ENCODE measurements at places on chromosomes 6 and 20.

DNA sequence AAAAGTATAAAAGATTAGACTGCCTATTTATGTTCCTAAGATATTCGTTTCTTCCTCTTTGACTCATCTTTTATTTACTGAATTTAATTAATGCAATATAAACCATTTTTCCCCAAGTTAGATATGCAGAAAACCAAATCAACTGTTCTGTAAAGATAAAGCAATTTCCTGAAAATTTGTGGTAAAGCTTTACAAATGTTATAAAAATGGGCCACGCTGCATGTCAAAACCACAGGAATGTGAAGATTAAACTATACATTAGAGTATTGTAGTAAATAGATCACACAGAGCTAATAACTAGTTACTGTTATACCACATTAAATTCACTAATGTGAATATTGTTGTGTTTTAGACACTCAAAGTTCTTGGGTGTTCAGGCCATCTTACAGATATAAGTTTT is 83.4 kb downstream of the OPN5 start:
- DNase-seq = no peak

- DNase-seq = peak; percentile 69
These were observed 2.1 kb upstream of the TMEM151B start for GRCh38 chr6:44268095-44268628.

- DNase-seq = no peak
These were observed 24.8 kb upstream of the APMAP start for GRCh38 chr20:25017257-25017803.

DNA sequence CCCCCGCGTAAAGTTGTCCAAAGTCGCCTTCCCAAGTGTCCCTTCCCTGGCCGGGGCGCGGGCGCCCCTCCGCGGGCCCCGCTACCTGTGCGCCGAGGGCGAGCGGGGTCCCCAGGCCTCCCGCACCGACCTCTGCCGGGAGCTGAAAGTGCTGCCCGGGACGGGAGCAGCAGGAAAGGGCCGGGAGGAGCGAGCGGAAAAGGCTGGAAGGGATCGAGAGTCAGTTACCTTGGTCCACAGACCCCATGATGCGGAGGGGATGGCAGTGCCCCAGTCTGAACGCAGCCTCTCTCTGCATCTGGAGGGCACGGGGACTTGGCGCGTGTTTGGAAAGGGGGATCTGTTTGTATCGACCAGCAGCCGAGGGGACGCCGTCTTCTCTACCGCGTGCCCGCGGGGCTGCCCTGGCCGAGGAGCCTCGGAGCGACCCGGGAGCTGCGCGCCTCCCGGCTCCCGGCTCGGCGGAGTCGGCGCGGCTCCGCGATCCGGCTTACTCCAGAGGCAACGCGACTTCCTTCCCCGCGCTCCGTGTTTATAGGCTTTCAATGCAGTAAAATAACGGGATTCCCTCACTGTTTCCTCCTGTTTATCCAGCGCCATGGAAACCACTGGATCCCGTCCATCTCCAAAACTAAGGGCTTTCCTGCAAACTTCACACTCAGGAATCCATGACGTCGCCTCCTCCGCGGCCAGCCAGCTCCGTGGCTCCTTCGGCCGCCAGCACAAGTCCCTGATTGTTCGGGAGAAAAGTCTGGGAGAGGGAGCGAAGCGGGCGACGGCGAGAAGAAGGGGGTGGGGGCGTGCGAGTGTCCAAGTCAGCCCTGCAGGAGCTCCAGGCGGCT is 20.0 kb upstream of the NFATC2 start:
- peak; percentile 50 for DNase-seq

GRCh38 chr20:11585752-11586352 is 331.8 kb upstream of the BTBD3 start:
- DNase-seq = no peak

DNA sequence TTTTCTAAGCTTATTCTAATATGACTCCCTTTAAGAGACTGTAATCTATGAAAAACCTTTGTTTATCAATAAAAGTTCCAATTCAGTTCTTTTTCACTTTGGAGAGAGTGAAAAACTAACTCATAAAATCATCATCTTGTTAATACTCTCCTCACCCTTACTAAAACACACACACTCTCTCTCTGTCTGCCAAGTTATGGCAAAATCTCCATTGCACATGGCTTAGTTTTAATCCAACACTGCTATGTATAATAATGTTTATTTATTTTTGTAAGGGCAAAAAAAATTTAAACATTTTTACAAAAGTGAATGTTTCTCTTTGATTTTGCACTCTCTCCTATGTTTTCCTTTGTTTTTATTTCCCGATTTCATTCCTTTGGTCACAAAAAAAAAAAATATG is 253.2 kb downstream of the BMP7 start:
- no peak for DNase-seq

- DNase-seq = no peak
These were observed 152.4 kb upstream of the HSF2 start for GRCh38 chr6:122246906-122247658.

DNA sequence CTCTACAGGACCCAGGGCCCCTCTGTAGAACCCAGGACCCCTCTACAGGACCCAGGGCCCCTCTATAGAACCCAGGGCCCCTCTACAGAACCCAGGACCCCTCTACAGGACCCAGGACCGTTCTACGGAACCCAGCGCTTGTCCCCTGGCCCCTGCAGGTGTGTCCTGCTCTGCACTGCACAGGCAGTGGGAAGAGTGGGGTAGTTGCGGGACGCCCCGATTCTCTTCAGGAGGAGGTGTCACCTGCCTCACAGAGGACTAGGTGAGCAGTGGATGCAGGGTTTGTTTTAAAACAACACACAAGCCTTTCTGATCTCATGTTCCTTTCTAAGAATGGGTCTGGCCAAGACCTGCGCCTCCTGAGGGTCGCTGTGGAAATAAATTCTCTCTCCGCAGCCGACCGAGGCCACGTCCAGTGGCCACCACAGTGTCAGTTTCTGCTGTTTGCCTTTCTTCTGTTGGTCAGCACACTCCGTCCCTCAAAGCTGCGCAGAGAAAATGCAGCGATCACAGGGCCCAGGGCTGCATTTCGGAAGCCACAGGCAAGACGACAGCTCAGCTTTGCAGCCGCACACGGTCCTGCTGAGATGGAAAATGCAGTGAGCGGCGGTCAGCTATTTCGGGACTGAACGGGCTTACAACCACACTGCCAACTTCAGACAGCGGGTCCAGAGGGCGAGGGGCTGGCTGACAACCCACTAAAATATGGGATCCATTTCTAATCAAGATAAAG is 135.2 kb downstream of the DLL1 start:
- no peak for DNase-seq

- DNase-seq = no peak
These were observed 3.3 kb downstream of the BMP2 start for GRCh38 chr20:6770786-6771100.

- no peak for DNase-seq
These were observed 70.0 kb upstream of the TBXT start for GRCh38 chr6:166237617-166238016.

DNA sequence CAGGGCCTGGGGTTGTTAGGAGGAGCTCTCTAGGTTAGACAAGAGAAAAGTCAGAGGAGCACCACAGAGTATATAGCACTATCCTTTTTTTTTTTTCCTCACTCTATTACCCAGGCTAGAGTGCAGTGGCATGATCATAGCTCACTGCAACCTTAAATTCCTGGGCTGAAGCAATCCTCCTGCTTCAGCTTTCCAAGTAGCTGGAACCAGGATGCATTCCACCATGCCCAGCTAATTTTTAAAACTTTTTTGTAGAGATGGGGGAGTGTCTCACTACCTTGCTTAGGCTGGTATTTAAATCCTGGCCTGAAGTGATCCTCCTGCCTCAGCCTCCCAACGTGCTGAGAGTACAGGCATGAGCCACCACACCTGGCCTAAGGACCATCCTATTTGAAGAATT is 19.3 kb upstream of the AKIRIN2 start:
- no peak for DNase-seq

DNA sequence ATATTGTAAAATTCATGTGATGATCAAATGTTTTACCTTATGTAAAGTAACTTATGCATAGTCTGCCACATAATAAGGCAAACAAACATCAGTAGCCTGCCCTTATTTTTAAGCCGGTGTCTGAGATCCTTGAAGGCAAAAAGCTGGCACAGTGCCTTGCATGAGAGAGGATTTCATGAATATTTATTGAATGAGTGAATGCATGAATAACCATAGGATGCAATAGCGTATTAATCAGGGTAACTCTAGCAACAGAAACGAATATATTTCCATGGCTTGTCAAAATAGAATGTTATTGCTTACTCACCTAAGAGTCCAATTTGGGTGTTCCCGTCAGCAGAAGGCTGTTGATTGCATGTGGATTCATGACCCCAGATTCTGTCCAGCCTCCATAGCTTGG is 34.9 kb downstream of the BTBD3 start:
- DNase-seq = no peak

GRCh38 chr6:151916680-151917164 is 109.2 kb downstream of the ESR1 start:
- no peak for DNase-seq

DNA sequence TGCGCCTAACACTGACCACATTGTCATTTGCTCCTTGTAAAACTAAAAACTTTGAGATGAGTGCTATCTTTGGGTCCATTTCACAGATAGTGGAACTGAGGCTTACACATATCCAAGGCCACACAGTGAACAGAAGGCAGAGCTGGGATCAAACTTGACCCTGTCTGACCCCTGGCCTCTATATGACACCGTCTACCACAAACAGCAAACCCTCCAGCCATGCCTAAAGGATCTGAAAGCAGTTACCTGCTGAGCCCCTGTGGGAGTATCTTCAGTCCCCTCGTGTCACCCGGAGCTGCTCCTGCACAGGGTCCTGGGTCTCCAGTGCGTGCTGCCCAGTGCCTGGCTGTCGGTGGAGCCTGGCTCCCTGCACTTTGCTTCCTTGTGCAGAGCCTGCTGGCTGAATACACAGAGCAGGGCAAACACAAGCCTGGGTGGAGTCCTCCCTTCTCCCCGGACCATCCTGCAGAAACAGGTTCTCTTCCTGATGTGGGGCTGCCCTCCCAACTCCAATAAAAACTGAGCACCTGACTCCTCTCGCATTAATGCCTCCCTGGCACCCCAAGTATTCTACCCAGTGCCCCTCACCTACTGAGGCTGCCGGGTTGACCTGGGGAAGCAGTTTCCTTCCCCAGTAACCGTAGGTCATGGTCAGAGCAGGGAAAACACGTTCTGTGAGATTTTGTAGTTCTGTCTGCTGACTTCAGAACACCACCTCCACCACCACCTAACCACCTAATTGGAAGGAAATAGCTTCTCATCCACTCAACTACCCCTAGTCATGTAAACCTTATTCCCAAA is at the start of gene BCAS1:
Gene BCAS1, minus strand, starts transcription at position 408 of the 801 bp plus-strand sequence. CDS start 11,876 bp downstream, outside the sequence.
- no peak for DNase-seq

GRCh38 chr6:43934803-43935602 is 165.0 kb downstream of the VEGFA start:
- no peak for DNase-seq

GRCh38 chr6:88840796-88841539 is 122.5 kb downstream of the RNGTT start:
- DNase-seq = no peak

DNA sequence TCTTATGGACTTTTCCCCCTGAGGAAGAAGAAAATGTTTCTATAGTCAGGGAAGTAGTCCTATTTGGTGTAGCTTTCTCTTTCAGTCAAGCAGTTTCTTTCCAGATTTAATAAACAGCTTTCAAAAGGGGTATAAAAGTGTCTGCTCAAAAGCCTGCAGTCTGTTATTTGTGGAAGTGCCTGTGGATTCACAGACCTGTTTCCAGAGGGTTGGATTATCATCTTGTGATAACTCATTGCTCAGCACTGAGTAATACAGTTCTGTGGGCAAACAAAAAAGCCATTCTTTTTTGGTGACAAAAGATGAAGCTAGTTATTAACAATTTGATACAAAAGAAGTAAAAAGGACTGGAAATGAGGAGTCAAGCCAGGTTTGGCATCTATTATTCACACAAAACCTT is 358.2 kb upstream of the ID4 start:
- DNase-seq = no peak
